Body of pancreas (tissue), 4 donors: ENCODE measurements at places on chromosomes 7 and 10.
A peak's percentile ranks its signal among the peaks of the same experiment; 100 is the strongest.

- no peak overlapping the region for H3K4me3 ChIP-seq
- H3K27me3 ChIP-seq: no peaks in the 10 kb centered on the region
- no peaks in the 10 kb centered on the region for H3K4me1 ChIP-seq
- H3K36me3 ChIP-seq: no peaks in the 10 kb centered on the region
- no peak for DNase-seq
- H3K27ac ChIP-seq: no peak overlapping the region
Observed at GRCh38 chr10:6871128-6871527, 291.1 kb upstream of the PRKCQ start.

DNA sequence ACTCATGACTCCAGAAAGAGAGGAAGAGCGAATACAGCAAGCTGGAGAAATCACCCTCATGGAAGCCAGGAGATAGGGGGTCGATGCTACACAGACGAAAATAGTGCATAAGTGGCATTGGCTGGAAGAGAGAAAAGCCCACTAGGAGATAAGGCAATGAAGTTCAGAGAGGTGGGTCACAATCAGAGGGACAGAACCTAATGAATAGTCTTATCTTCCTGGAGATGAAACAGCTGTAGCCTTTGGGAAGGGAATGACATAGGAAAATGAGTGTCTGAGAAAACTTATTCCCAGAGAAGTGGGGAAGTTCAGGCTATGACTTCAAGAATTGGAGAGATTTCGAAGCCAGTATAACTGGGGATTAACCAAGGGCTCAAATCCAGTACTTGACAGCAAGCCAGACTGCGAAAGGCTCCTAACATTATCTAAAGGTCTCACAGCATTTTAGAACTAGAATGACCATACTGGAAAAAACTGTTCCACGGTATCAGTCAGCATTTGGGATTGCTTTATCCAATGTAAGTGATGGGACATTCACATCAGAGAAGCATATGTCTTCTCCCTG, 211.1 kb downstream of the ZNF365 start:
- no peaks in the 10 kb centered on the region for H3K36me3 ChIP-seq
- no peaks in the 10 kb centered on the region for H3K4me1 ChIP-seq
- DNase-seq: no peak
- no peaks in the 10 kb centered on the region for H3K27me3 ChIP-seq

DNA sequence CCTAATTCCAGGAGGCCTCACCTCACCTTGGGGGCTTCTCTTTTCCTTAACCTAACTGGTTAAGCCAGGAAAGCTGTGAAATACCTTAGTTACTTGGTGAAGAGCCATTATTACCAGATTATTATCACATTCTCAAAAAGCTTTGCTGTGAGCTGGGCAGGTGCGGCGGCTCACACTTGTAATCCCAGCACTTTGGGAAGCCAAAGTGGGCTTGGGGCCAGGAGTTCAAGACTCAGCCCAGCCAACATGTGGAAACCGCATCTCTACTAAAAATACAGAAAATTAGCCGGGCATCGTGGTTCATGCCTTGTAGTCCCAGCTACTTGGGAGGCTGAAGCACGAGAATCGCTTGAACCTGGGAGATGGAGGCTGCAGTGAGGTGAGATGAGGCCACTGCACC, 102.4 kb upstream of the KLF6 start:
- H3K36me3 ChIP-seq: no peaks in the 10 kb centered on the region
- peak; percentile 18 for DNase-seq
- H3K27ac ChIP-seq: peak overlapping the region; percentile 88
- H3K4me3 ChIP-seq: no peak overlapping the region
- peaks cover 36% of the 10 kb centered on the region for H3K4me1 ChIP-seq
- H3K27me3 ChIP-seq: no peaks in the 10 kb centered on the region

GRCh38 chr7:30933124-30933974, 21.7 kb downstream of the AQP1 start:
- H3K27me3 ChIP-seq: no peaks in the 10 kb centered on the region
- no peaks in the 10 kb centered on the region for H3K36me3 ChIP-seq
- no peak overlapping the region for H3K4me3 ChIP-seq
- peak; percentile 11 for DNase-seq
- H3K4me1 ChIP-seq: peaks cover 49% of the 10 kb centered on the region

GRCh38 chr7:75950111-75950681, 35.2 kb downstream of the POR start:
- DNase-seq: no peak
- H3K36me3 ChIP-seq: peaks cover 5% of the 10 kb centered on the region
- H3K4me3 ChIP-seq: no peak overlapping the region
- no peaks in the 10 kb centered on the region for H3K27me3 ChIP-seq
- peaks cover 51% of the 10 kb centered on the region for H3K4me1 ChIP-seq

DNA sequence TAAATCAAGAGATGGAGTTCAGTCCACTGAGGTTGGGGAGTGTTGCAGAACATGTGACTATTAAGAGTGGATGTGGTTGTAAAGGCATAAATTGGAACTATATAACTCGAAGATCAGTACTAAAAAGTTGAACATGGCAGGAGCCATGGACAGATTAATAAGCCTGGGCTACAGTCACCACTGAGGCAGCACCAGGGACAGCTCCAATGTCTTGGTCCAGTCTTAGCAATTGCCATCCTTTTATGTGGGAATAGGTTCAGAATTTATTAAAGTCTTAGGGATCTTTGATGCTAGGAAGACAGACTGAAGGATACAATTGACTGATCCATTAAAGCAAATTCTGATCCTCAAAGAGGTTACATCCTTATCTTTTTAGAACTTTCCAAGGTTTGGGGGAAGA, 156.6 kb downstream of the ADRA2A start:
- H3K4me3 ChIP-seq: no peak overlapping the region
- H3K36me3 ChIP-seq: no peaks in the 10 kb centered on the region
- no peak overlapping the region for H3K27ac ChIP-seq
- no peaks in the 10 kb centered on the region for H3K27me3 ChIP-seq

DNA sequence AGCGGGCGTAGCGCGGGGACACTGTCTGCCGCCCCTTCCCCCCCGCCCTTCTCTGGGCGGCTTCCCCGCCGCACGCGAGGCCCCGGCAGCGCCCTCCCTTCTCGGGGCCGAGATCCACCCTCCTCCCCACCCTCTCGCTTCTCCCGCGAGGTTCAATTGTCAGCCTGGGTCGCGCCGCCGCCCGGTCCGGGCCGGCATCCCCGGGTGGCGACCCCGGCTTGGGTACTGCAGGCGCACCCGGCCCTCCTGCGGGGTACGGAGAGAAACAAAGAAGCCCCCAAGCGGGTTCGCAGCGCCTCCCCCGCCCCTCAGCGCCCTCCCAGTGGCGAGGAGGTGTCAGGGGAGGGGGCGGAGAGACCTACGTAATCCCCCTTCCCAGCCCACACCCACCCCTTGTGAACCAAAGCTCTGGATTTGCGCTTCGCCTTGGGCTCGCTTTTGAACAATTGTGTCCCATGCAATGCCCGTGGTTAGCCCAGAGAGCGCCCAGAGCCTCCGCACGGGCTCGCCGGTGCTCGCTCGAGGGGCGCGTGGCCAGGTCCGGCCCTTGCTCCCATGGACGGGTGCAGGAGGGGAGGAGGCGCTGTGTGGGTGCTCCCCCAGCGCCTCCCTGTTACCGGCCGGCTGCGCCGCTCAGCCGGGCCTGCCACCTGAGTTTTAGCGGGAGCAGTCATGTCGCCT, 634 bp downstream of the HECW1 start:
- peak; percentile 39 for DNase-seq
- H3K27me3 ChIP-seq: no peaks in the 10 kb centered on the region
- H3K36me3 ChIP-seq: no peaks in the 10 kb centered on the region
- H3K4me3 ChIP-seq: no peak overlapping the region
- no peak overlapping the region for H3K27ac ChIP-seq

GRCh38 chr10:62636825-62637248, 167.7 kb upstream of the ADO start:
- H3K4me3 ChIP-seq: no peak overlapping the region
- DNase-seq: no peak
- H3K4me1 ChIP-seq: no peaks in the 10 kb centered on the region

DNA sequence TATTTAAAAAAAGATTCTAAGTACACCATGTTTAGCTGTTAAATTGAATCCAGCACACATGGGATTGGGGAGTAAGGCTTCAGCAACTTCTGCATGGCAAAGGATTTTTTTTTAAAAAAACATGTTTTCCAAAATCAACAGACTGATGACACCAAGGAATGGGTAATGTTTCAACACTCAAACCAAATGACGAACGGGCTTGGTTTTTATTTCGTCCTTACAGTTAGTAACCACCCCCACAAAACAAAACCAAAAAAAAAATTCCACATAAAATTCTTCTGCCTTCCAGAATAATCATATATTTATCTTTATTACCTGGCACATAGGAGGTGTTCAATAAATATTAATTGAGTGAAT, 45.7 kb downstream of the ICA1 start:
- H3K4me3 ChIP-seq: no peak overlapping the region
- DNase-seq: no peak
- no peak overlapping the region for H3K27ac ChIP-seq
- H3K36me3 ChIP-seq: peaks cover 4% of the 10 kb centered on the region
- no peaks in the 10 kb centered on the region for H3K27me3 ChIP-seq
- peaks cover 10% of the 10 kb centered on the region for H3K4me1 ChIP-seq

- H3K27me3 ChIP-seq: no peaks in the 10 kb centered on the region
- no peak overlapping the region for H3K27ac ChIP-seq
- H3K4me1 ChIP-seq: no peaks in the 10 kb centered on the region
- DNase-seq: no peak
- H3K36me3 ChIP-seq: no peaks in the 10 kb centered on the region
Observed at GRCh38 chr10:112131346-112131745, 52.2 kb downstream of the GPAM start.

DNA sequence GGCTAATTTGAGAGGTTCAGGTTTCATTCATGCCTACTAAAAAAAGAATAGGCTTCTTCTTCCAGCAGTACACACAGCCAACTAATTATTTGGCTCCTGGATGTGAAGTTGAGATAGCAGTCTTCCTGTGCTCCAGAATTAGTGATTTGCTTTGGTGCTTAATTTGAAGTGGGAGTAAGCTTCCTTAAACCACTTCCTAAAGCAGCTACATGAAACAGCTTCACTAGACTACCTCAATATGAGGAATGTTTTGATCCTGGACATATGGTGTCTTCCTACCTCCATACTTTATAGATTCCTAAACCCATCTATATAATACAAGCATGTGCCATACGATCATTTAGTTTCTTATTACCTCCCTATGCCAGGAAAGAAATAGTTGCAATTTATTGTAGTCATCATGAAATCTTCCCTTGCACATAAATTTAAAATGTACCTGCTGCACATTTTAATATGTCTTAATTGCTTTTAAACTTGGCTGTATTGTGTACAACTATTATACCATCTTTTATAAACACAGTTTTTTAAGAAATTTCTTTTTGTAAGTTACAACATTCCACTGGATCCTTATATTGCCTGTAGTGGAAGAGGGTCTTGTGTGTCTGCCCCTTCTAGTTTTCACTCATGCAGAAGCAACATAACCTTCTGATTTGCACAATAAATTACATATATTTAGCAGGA, 8.6 kb downstream of the VIM start:
- no peak for DNase-seq
- H3K4me1 ChIP-seq: peaks cover 28% of the 10 kb centered on the region
- no peaks in the 10 kb centered on the region for H3K27me3 ChIP-seq
- H3K27ac ChIP-seq: no peak overlapping the region
- H3K36me3 ChIP-seq: peaks cover 5% of the 10 kb centered on the region

GRCh38 chr7:141511676-141512396, 39.4 kb upstream of the AGK start:
- no peak overlapping the region for H3K4me3 ChIP-seq
- H3K27me3 ChIP-seq: no peaks in the 10 kb centered on the region

DNA sequence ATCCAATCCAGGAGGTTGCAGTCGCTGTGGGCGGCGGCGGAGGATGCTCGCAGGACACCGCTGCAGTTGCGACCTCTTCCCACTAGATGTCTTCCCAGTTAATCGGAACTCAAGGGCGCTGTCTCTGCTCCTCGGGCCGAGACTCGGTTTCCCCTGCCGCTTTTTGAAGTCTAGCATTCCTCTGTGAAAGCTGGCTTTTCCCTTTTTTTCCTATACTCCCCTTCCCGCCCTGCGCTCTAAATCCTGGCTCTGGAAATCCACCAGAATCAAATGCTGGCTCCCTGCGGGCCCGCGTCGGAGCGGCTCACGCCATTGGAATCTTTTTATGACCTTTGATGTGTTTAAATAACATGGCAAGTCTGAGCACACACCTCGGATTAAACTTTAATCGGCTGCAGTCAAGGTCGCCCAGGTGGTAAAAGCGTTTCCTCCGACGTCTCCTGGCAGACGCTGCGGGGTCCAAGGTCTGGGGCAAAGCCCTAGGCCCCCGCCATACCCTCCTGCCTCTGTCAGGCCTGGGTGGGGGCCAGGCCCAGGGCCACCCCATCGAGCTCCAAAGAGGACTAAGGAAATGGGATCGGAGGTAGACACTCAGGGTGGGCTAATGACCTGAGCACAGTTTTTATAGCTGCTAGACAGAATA, 10.7 kb upstream of the HOXA13 start:
- H3K4me1 ChIP-seq: peaks cover 24% of the 10 kb centered on the region
- H3K4me3 ChIP-seq: no peak overlapping the region
- H3K36me3 ChIP-seq: no peaks in the 10 kb centered on the region
- no peak overlapping the region for H3K27ac ChIP-seq
- H3K27me3 ChIP-seq: peaks cover 53% of the 10 kb centered on the region

DNA sequence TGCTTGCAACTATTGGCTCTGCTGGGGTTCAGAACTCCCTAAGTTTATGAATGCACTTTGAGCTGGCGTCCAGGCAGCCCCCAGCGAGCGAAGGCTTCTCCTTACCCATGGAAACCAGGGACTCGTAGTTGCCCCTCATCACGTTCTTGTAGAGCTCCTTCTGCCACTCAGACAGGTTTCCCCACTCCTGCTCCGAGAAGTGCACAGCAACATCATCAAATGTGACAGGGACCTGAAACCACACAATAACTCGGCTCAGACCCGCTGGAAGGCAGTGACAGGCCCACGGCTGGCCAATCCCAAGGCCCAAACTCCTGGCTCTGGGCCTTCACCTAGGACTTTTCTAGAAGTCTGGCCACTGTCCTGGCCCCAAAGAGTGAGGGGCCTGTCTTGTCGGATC, 6.9 kb downstream of the ZNF777 start:
- no peak overlapping the region for H3K4me3 ChIP-seq
- peaks cover 3% of the 10 kb centered on the region for H3K36me3 ChIP-seq
- H3K27me3 ChIP-seq: no peaks in the 10 kb centered on the region
- no peak for DNase-seq
- H3K27ac ChIP-seq: no peak overlapping the region

GRCh38 chr7:113796557-113796956, 122.3 kb downstream of the PPP1R3A start:
- no peaks in the 10 kb centered on the region for H3K36me3 ChIP-seq
- no peak for DNase-seq
- no peaks in the 10 kb centered on the region for H3K27me3 ChIP-seq
- no peaks in the 10 kb centered on the region for H3K4me1 ChIP-seq

DNA sequence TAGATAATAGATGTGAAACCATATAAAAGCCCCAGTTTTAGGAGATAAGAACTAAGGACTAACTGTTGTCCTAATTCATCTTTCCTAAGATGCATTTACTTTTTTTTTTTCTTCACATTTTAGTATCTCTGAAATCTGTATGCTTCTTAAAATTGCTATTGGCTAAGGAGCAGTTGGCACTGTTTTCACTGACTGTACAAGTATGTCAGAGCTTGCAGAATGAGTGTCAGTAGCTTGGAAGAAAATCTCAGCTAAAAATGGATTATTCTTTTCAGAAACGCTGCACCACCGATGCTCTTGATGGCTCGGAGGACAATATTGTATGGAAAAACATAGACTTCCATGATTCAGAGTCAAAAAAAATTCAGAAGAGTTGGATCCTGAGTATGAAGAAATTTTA, 91.1 kb upstream of the DNAJB12 start:
- H3K27ac ChIP-seq: no peak overlapping the region
- DNase-seq: no peak
- no peaks in the 10 kb centered on the region for H3K36me3 ChIP-seq
- no peaks in the 10 kb centered on the region for H3K27me3 ChIP-seq

- H3K4me3 ChIP-seq: no peak overlapping the region
- peaks cover 38% of the 10 kb centered on the region for H3K4me1 ChIP-seq
- no peaks in the 10 kb centered on the region for H3K27me3 ChIP-seq
Observed at GRCh38 chr7:51019191-51019844, 236.6 kb upstream of the GRB10 start.
